Daoy (cell line): ENCODE measurements at places on chromosomes 12 and 14. TPM values are rescaled to one million over a fixed set of nuclear protein-coding genes. Genes with fewer than 3 reads are reported as not detected.

DNA sequence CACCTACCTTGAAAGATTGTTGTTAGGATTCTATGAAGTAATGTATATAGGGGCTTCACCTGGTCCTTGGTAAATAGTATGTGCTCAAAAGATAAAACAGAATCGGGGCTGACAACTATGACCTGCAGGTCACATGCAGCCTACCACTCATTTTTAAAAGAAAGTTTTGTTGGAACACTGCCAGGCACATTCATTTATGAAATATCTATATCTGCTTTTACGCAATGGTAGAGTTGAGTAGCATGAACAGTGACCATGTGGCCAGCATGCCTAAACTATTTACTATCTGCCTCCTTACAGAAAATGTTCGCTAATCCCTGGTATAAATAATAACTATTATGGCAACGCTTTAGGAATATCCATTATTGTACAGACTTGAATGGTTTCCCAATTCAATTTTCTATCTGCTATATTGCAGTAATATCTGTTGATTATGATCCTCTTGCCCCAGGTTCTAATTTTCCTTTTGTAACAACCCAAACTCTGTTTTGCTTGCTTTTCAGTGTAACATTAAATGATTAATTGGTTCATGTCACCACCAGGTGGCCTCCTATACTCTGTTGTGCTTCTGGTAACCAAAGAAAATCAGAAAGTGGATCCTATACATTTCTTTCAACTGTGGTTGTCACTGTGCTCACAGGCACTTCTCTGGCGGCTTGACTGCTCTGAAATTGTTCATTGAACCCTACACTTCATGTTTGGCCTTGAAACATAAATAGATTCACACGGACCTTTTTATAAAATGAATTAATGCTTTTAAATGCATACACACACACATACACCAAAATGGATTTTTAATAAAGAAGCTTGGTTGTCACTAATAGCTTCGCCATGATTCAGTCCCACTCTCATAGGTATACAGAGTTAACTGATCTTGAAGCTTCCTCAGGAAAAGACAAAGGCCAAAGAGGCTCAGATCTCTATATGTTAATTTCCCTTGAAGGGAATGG is 227.7 kb upstream of the NPAS3 start:
- peak; percentile 59 for DNase-seq

- peak; percentile 29 for DNase-seq
Observed at GRCh38 chr14:104383996-104384775, 195.4 kb upstream of the C14orf180 start.

DNA sequence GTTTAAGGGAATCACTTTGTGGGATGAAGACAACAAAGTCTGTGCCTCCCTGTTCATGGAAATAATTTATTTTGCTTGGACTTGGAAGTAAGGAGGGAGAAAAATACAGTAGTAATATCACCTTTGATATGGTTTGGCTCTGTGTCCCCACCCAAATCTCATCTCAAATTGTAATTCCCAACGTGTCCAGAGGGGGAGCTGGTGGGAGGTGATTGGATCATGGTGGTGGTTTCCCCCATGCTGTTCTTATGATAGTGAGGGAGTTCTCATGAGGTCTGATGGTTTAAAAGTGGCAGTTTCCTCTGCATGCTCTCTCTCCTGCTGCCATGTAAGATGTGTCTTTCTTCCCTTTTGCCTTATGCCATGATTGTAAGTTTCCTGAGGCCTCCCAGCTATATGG is 460.7 kb downstream of the NOVA1 start:
- DNase-seq: no peak

SMOC1 gene
- 3.7 and 5.9 TPM in 2 replicates for total RNA-seq

- DNase-seq: no peak
Observed at GRCh38 chr12:87382959-87383566, 646.1 kb downstream of the C12orf50 start.

GRCh38 chr12:66004922-66005703 is 125.4 kb downstream of the LLPH start:
- DNase-seq: no peak
